ENCODE measurements at places on chromosomes 5 and 9.

GRCh38 chr9:34097865-34098264, 28.6 kb downstream of the DCAF12 start:
- no peak for DNase-seq

DNA sequence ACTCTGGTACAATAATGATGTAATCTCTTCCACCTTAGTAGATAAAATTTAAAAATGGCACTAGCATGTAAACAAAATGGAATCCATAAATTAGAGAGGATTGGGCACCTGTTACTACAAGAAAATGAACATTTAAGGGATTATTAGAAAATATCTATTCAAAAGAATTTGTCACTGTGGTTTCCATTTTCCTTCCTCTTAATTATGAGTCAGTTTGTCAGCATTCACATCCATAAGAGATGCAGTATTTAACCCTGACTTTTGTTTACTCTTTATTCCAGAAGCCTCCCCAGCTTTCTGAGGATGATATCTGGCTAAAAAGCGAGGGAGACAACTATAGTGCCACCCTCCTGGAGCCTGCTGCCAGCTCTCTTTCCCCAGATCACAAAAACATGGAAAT, 72.1 kb downstream of the C9orf152 start:
- peak; percentile 53 for DNase-seq

GRCh38 chr5:3103262-3103811, 351.9 kb upstream of the IRX2 start:
- no peak for DNase-seq

DNA sequence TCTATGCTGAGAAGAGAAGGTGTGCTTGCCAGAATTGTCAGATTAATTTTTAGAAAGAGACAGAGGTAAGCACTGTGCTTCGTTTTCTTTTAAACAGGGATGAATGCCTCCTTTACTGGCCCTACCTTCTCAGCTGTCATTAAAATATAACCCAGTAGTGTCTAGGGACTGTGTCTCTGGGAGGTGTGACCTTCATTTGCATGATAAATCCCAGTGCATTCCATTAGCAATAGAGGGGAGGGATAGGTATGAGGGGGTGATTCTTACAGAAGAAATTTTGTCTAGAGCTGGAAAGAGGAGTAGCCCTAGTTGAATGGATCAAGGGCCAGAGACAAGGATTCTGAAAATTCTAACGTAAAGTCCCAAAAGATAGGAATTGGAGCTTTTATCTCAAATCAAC, 351.5 kb downstream of the BNC2 start:
- no peak for DNase-seq

- peak; percentile 61 for DNase-seq
These were observed 7.6 kb downstream of the CRAT start for GRCh38 chr9:129102791-129103594.

DNA sequence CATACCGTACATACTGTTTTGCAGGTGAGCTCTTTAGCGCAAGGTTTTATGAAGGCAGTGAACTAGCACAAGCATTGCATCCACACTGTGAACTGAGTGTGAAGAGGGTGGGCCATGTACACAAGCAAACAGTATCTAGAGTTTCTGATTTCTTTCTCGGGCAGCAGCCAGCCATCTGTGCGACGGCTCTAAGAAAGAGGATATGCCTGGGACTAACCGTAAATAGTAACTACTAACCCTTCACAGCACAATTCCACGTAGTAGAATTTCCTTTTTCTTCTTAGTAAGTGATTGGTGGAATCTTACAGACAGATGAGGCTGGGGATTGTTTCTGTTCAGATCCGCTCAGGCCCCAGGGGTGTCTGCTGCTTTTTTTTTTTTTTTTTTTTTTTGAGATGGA, 89.0 kb downstream of the DRD1 start:
- no peak for DNase-seq

- no peak for DNase-seq
These were observed 138.3 kb downstream of the OSTF1 start for GRCh38 chr9:75226403-75227139.

GRCh38 chr5:3230941-3231340, 364.7 kb upstream of the IRX1 start:
- DNase-seq = no peak

GRCh38 chr5:52466113-52466512, 321.6 kb upstream of the ITGA1 start:
- no peak for DNase-seq

DNA sequence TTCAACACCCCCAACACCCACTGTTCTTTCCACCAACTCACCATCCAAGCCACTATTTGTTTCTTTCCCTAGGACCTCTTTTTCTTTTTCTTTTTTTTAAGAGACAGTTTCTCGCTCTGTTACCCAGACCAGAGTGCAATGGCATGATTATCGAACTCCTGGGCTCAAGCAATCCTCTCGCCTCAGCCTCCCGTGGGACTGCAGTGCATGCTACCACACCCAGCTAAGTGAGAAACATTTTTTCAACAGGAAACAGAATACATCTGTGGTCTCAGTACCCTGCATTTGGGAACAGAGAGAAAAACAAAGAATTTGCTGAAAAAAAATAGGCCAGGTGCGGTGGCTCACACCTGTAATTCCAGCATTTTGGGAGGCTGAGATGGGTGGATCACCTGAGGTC, 24.6 kb downstream of the B4GALT1 start:
- DNase-seq = no peak

DNA sequence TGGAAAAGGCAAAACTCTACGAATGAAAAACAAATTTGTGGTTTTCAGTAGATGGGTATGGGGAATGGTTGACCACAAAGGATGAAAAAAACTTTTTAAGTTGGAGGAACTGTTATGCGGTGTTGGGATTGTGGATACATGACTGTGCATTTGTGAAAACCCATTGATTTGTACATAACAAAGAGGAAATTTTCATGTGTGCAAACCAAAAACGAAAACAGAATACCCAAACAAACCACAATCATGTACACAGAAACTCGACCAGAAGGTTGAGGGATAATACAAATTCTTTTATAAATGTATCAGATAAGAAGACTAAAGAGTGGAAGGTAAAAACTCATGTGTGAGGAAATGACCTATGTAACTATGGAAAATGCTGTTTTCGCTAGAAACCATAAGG, 1012.4 kb downstream of the CDH18 start:
- no peak for DNase-seq

- no peak for DNase-seq
These were observed 54.7 kb downstream of the GLDC start for GRCh38 chr9:6590772-6591384.
